ENCODE measurements at places on chromosomes 5 and 9.

DNA sequence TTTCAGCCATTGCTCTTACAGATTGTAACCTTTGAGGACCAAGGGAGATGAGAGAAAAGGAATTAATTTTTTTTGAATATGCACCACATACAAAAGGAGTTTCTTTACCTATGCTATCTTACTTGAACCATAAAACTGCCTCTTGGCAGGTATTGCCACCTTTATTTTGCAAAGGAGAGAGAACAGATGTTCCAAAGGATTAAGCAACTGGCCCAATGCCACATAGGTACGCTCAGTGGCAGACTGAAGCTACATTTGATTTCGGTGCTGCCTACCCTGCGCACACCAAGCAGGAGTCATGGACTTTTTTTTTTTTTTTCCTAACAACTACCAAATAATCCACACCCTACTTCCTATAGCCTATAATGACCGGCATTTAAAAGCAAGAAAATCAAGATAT, 43.1 kb downstream of the SAXO1 start:
- peak; percentile 45 for DNase-seq

- peak; percentile 91 for DNase-seq
These were observed 77.1 kb downstream of the SUSD1 start for GRCh38 chr9:112097712-112098688.

DNA sequence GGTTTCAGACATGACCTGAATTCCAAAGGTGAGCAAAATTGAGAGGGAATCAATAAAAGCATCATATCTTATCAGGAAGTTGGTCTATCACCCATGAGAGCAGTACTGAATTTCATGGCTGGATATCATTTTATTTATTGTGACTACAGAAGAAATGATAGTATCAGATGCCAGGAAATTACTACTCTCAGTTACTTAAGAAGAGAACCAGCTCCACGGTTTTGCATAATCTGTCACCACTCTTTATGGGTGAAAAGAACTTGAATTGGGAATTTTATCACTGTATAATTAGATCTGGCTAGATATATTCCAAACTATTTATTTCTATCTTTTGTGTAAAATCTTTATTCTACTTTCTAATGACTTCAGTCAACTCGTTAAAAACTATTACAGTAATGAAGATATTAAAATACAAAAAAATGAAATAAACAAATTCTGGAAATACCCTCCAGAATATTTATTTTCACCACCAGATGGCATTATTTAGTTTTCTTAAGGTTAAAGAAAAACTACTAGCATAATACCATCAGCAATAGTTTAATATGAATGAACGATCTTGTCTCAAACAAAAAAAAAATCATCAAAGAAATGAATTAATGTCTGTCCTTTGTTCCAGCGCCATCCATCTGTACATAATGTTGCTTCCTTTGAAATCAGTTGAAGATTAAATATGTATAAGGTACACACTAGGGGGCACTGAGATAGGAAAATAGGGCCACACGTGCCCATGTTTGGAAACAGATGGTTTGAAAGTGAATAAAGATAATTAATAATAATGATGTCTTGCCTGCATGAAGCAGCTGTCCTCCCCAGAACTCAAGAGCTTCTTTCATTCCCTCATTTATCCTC, 84.7 kb upstream of the SLCO6A1 start:
- DNase-seq, result no peak

DNA sequence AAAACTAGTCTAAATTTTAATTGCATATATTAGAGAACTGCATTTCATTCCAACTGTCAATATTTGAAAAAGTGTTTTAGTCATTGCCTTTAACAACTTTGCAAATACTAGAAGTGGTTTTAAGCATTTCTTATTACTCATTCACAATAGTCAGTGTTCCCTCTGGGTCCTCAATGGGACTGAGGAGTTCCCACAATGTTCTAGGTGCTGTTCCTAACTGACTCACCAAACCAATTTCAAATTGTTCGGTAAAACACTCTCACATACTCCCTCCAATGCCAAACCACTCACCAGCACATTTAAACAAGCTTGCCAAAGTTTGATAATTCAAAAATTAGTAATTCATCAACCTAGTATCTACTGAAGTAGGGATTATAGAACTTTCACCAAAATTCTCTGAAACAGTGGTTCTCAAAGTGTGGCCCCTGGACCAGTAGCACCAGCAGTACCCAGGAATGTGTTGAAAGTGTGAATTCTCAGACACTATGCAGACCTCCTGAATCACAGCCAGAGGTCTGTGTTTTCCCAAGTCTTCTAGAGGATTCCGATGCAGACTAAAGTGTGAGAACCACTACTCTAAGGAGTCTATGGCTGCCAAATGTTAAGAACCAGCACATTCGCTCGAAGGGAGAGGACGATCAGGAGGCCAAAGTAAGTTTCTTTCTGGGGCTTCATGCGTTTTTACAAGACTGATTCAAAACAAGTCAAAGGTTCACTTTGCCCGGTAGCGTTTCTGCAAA, 72.8 kb downstream of the APBA1 start:
- no peak for DNase-seq

GRCh38 chr5:98529321-98529720, 244.1 kb upstream of the RGMB start:
- DNase-seq, result no peak

- DNase-seq, result no peak
These were observed 1467.6 kb upstream of the NUDT12 start for GRCh38 chr5:105030153-105030552.

Data from stomach (tissue), 19 donors.